Foreskin melanocyte (primary cell): ENCODE measurements at places on chromosomes 5 and 9.

- DNase-seq, result no peak
Observed at GRCh38 chr5:143619040-143619439, 192.9 kb upstream of the HMHB1 start.

GRCh38 chr5:35640623-35641022, 23.0 kb downstream of the SPEF2 start:
- no peak for DNase-seq

GRCh38 chr5:146173597-146173996, 8.9 kb downstream of the LARS1 start:
- no peak for DNase-seq

DNA sequence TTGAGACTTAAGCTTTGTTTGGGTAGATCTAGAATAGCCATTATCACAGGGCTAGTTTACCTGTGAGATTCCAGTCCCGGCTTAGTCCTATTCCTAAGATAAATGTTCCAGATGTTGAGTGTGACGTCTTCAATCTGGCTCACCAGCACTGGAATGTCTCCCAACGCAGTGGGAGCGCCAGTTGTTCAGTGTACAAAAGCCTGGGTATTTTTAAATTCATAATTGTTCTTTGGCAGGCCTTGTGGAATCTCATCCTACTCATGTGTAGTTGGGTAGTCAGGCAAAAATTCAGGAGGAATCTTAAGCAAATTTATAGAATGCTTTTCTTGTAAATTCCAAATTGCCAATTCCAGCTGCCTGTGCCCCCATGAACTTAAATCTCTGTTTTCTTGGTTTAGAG, 272.6 kb upstream of the KCNN2 start:
- no peak for DNase-seq

DNA sequence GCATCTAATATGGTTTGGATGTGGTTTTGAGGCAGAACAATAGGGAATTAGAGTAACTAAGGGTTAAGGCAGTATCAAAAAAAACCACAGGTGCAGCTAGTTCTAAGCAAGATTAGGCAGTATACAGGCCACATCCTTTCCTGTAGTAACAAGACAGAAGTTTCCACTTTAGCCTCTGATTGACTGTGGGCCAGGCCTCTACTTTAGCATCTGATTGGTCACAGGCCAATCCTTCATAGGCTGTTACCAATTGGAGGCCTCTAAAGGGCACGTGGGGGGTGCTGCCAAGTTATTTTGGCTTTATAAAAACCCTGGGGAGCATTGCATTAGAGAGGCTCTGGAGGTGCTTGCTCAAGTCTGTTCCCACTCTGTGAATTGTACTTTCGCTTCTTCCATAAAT, 144.1 kb upstream of the ST8SIA4 start:
- DNase-seq, result no peak

GRCh38 chr9:130186839-130187522, 14.8 kb downstream of the NCS1 start:
- DNase-seq, result no peak

DNA sequence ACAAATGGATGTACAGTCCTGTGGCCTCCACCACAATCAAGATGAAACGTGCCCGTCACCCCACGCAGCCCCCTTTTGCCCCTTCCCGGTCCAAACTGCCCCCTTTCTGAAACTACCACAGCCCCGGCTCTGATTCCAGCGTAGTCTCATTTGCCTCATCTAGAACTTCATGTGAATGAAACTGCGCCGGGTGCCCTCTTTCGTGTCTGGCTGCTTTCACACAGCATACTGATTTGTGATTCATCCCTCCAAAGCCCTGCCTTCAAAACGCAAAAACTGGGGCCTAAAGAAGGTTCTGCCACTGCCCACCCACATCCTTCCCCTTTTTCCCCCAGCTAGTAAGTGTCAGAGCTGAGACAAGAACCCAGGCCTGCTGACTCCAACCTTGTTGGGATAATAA, 31.5 kb upstream of the NCS1 start:
- no peak for DNase-seq

- DNase-seq, result no peak
Observed at GRCh38 chr5:40321514-40321913, 358.2 kb upstream of the PTGER4 start.

GRCh38 chr5:90096415-90097081, 313.0 kb downstream of the CETN3 start:
- no peak for DNase-seq

- no peak for DNase-seq
Observed at GRCh38 chr5:132265336-132266030, 8.0 kb downstream of the PDLIM4 start.

- DNase-seq, result no peak
Observed at GRCh38 chr5:411728-412127, 31.2 kb upstream of the EXOC3 start.

DNA sequence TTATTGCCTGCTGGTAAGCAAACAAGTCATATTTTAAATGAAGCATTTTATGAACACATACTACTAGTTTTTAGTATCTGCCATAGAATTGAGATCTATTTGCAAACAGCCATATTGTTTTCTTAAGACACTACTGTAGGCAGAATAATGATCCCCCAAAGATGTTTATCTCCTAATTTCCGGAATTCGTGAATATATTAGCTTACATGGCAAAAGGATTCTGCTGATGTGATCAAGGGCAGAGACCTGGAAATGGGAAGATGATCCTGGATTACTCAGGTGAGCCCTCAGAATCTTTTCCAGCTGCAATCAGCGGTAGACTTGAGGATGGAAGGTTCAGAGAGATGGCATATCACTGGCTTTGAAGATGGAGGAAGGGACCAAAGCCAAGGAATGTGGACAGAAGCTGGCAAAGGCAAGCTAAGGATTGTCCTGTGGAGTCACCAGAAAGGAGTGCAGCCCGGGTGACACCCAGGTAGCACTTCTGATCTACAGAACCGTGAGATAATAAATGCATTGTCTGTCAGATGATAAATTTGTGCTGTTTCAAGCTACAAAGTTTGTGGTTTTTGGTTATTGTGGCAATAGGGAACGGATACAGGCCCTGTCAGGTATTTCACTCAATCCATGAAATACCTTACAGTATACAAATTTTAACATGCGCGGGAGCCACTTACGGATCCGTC, 1.0 kb upstream of the ERCC6L2 start:
- no peak for DNase-seq

DNA sequence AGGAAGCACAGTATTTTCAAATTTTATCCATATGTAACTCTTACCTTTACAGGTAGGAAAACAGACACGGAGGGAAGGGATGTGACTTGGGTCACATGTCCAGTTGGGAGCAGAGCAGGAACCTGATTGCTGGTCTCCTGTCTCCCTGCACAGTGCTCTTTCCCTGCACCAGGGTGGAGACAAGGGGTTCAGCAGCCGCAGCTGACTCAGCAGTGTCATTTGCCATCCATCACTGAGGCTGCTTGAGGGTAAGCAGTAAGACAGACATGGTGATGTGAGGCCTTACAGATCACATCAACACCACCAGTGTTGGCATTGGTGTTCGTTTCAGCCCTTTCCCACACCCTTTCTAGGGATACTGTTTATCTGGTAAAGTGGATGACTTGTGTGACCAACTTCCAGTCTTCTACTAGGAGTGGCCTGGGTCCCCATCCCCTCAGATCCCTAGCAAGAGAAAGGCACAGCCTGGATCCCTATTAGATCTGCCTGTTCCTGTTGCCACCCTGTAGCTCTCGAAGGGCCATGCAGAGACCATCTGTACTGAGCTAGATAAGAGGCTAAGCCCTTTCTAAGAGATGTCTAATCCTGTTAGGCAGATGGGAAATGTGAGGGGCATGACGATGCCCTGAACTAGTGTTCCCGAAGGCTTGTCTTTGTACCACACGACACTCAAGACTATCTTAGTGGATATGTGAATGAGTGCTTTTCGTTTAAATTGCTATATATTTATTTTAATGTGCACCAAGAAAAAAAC, 29.1 kb downstream of the FRMPD1 start:
- DNase-seq, result no peak

- no peak for DNase-seq
Observed at GRCh38 chr5:179120421-179120861, 60.3 kb downstream of the ZNF354C start.

DNA sequence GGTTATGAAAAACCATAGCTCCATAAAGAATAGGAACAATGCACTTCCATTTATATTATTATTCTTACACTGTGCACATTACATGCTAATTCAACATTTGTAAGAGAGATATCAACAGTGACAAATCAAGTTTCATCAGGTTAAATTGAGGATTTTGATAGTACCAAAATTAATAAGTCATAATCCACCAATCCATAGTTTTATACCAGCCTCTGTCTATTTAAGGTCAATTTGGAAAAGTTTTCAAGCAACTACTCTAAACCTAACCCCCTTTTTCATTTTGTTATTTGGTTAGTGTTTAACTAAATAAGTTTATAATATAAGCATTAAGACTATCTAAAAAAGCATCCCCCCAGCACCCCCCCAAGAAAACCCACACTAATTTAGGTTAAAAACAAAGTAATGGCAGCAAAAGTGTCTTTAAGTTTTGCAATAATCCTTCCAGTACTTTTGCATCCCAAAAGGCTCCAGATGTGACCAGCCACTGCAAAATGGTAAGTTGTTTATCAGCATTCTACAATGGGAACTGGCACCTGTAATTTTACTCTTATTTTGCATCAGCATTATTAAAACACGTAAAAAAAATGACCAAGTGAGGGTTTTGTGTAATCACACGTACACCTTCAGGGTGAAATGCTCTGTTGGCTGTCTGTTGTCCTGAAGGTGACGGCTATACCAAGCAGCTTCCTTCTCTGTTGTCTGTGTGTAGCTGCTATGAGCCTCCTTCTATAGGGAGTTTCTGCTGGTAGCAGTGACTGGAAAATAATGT, 36.8 kb upstream of the SSBP2 start:
- DNase-seq, result peak; percentile 78

GRCh38 chr5:86716121-86716520, 98.4 kb downstream of the COX7C start:
- no peak for DNase-seq

DNA sequence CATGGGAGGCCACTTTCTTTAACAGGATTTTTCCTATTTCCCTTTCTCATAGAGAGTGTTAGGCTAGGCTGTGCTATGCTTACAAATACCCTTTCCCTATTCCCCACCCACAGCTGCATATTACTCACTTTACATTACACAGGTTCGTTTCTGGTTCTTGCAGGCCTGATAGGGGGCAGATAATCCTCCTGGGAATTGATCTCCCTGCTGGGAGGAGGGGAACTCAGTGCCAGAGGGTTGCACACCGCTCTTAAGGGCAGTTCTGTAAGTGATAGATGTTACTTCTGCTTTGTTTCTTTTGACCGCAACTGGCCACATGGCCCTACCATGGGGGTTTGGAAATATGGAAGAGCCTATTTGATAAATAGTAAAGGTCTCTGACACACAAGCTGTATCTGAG, 54.0 kb upstream of the NTRK2 start:
- no peak for DNase-seq

- DNase-seq, result no peak
Observed at GRCh38 chr5:116404792-116405191, 169.8 kb downstream of the SEMA6A start.

GRCh38 chr5:57532513-57533497, 50.2 kb upstream of the ACTBL2 start:
- DNase-seq, result peak; percentile 60

- no peak for DNase-seq
Observed at GRCh38 chr5:80069918-80070318, 34.8 kb downstream of the THBS4 start.

DNA sequence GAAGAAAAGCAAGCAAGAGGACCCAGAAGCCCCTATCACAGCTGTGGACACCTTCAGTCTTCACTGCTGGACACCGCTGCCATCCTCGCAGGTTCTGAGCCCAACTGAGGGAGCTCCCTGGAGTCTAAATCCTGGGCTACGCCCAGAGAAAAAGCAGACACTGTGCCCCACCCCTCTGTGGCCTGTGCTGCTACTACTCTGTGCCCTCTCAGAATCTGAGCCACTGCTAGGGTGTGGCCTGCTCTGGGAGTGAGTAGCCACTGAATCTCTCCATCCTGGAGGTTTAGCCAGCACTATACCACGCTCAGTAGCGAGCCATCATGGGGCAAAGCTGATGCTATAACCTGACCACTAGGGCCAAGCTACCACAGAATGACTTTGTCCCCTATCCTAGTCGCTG, 338.2 kb downstream of the NPR3 start:
- DNase-seq, result no peak

DNA sequence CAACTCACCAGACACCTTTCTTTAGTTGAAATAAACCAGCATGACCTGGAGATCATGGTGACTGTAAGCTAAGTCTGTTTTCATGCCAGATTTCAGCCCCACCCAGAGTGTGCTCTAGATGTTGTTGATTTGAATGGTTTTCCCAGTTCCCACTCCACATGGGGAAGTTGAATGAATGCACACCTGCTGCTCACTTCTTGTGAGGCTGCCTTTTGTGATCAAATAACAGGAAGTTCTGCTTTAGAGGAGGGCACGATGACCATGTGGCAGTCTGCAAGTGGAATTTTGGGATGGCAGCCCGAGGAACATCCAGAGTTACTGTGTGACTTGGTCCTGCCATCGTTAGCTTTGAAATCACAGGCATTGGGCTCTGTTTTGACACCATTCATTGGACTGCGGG, 18.7 kb downstream of the SLC46A2 start:
- DNase-seq, result no peak

GRCh38 chr5:116572350-116573278, 2.0 kb downstream of the SEMA6A start:
- DNase-seq, result peak; percentile 37

DNA sequence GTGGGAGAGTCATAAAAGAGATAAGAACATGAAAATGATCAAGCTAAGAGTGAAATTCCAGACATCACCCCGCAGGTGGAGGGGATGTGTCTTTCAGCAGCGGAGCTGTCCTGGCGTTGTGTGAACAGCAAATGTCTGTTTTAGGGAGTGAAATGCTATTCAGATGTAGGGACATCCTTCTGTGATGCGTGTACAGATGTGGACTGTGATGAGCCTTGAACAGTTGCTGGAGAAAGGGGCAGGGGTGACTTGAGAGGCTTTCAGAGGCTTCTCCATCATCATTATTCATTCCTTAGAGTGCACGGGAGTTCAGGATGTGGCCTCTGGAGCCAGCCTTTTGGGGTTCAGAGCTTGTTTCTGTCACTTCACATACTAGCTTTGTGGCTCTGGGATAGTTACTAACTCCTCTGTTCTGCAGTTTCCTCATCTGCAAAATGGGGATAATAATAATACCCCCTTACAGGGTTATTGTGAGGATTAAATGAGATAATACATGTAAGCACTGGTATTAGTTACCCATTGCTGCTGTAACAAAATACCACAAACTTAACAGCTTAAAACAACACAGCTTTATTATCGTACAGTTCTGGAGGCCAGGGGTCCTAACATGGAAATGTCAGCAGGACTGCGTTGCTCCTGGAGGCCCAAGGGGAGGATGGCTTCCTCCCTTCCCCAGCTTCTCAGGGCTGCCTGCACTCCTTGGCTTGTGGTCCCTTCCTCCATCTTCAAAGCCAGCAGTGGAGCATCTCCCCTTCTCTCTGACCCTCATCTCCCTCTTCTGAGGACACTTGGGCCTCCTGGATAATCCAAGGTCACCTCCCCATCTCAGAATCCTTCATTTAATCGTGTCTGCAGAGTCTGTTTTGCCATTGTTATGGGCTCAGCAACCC, 9.4 kb downstream of the TRAF1 start:
- no peak for DNase-seq

DNA sequence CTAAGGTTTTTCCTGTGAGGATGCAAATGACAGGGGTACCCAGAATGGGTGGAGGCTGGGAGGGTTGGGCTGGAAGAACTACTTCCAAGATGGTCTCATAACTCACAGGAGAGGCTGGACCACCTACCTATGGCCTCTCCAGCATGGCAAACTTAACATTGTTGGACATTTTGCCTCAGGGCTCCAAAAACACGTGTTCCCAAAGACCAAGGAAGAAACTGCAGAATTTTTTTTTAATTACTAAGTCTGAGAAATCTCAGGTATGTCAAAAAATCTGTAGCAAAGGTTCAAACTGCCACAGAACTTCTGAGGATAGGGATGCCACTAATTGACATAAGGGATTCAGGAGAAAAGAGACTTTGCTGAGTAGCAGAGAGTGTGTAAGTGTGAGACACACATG, 270.8 kb downstream of the NNT start:
- no peak for DNase-seq
